Activated naive CD4-positive, alpha-beta T cell treated with anti-CD3 and anti-CD28 coated beads, Interleukin-2, amount 50 U/mL, for 72 hours (primary cell): ENCODE measurements at places on chromosomes 16 and 17.
A peak's percentile ranks its signal among the peaks of the same experiment; 100 is the strongest.

- DNase-seq, result no peak
Measured at GRCh38 chr16:83552228-83552627, 255.6 kb upstream of the HSBP1 start.

DNA sequence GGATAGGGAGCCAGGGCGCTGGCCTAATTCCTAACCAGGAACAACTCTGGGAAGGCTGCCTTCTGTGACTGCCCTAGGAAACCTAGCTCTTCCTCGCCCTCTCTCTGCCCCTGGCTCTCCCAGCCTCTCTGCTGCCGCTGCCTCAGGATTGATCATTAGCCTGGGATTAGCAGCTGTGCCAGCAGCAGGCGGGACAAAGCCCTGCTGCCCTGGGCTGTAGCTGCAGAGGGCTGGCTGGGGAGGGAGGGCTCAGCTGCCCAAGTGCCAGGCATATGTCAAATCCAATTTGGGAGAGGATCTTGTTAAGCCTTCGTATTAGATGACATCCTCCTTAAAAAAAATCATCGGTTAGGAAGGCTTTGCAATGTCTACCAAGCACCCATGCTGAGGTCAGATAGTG is 144.8 kb upstream of the CCL2 start:
- no peak for DNase-seq

GRCh38 chr16:68506331-68507053 is 32.6 kb upstream of the ZFP90 start:
- no peak for DNase-seq

GRCh38 chr16:81637336-81638235 is 141.5 kb upstream of the PLCG2 start:
- DNase-seq, result no peak

DNA sequence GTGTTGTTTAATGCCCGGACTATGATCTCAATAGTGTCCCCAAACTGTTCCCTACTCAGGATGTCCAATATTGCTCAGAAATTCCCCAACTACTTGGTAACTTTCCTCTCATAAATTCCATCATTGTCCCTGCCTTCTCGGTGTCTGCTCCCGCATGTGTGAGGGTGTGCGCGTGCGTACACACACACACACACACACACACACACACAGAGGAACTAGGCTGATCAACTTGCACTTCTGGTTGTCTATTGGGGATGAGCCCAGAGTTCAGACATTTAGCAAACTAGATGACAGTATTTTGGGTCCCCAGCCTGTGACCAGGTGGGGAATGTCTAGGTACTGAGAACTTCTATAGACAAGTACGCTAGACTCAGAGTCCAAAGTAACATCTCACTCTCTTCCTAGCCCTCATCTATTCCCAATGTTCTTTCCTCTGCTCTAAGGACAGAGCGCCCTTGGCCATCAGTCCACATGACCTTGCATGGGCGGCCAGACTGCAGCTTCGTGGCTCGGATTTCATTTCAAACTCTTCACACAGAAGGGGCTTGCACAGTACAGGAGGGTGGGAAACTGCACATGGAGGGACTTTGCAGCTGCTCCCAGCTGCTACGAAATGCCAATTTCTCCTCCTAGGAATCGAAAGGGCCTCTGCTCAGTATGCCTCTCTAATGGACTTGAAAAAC is 5.3 kb downstream of the HS3ST3A1 start:
- no peak for DNase-seq

DNA sequence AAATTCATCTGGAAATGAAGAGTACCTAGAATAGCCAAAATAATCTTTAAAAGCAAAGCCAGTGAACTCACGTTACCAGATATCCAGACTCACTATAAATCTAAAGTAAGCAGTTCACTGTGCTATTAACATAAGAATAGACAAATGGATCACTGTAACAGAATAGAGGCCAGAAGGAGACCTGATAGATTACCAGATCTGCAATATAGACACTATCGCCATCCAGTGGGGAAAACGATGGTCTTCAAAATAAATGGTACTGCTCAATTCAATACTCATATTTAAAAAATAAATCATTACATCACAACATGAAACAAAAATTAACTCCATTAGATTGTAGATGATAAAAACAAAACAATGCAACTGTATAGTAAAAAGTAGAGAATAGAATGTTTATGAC is 158.6 kb upstream of the CDH8 start:
- DNase-seq, result no peak

GRCh38 chr17:29291163-29291752 is 2.7 kb downstream of the NUFIP2 start:
- no peak for DNase-seq

- no peak for DNase-seq
Measured at GRCh38 chr16:74892574-74893461, 92.1 kb downstream of the WDR59 start.

GRCh38 chr16:21940570-21940969 is 12.6 kb upstream of the UQCRC2 start:
- DNase-seq, result no peak

DNA sequence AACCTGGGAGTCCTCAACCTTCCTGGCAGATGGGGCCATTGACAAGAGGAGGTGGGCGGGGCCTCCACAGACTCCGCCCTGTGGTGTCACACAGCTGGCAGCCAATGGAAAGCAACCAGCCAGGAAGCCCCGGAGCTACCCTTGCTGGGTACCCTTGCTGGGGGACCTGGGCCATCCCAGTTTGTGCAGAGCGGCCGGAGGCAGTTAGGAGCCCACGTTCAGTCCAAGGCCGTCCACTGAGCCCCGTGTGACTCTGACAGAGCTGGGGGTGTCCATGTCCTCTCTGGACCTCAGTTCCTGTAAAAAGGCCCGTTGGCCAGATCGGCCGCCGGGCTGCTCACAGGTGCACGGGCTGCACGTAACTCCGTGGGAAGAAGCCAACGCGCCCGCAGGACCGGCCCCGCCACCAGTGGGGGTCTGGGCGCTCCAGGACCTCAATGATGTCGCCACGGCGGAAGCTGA is 17.1 kb upstream of the FAM83G start:
- peak; percentile 56 for DNase-seq

GRCh38 chr17:7027335-7027734 is 4.5 kb downstream of the BCL6B start:
- DNase-seq, result no peak

GRCh38 chr16:84888450-84888849 is 68.7 kb downstream of the CRISPLD2 start:
- DNase-seq, result no peak

DNA sequence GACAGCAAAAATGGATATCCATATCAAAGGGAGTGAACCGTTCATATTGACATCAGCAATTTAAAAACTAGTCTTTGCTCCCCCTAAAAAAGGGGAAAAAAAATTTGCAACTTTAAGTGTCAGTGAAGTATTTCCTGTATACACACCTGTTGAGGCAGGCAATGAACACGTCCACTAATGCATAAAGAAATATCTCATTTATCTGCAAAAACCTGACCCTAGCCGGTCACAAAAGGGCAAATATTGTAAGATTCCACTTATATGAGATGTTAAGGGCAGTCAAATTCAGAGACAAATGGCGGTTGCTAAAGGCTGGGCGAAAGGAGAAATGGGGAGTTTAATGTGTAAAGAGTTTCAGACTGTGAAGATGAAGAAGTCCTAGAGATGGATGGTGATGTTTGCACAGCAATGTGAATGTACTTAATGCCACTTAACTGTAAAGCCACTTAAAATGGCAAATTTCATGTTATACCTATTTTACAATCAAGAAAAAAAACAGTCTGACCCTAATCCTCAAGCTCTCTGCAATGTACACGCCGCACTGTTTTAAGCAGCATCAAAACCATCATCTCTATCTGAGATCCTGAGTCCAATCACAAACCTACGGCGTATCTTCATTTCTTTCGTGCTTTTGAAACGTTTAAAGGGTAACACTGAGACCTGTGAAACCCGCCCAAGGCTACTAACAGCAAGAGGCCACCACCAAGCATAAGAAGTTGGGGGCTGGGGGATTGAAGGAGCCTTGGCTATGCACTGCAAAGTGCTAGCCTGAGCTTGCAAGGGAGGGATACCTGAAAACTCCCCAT is 1.1 kb downstream of the PARN start:
- no peak for DNase-seq

DNA sequence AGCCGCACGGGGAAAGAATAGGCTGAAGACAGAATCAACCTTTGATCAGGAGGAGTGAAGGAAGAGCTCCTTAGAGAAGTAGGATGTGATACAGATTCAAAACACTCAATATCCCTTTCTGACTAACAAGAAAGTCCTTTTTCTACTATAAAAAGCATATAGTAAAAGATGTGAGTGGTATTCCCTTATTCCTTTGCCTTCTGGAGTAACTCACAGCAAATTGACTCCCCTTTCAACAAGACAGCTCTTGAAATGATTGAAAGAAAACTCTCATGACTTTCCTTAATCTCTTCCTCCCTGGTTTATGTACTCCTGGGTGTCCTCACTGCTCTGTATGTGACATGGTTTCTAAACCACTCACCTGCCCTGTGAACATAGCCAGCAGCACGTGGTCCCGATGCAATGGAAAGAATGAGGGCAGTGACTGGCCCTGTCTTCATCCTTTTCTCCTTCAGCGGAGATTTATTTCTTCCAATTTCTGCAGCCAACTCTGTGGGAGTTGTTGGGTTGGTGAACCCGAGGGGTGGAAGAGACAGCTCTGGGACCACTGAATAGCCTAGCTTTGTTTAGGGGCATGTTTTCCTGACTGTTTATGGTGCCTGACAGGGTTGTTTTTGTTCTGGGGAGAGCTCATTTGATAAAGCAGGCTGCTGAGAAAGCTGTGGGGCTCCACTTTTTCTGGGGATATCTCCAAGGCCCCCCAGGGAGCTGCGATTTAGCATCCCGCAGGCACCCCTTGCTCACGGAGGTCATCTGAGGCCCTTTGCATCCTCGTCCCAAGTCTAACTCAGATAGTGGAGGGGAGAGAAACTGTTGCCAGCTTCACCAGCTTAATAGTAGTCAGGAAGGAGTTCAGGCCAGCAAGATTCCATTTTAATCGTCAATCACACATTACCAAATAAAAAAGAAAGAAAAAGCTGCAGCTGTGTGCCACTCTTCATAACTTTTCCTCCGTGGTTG is 46.7 kb downstream of the MAP2K6 start:
- no peak for DNase-seq

- DNase-seq, result no peak
Measured at GRCh38 chr16:14101415-14101814, 30.3 kb downstream of the MRTFB start.

GRCh38 chr17:40818733-40819527 is 3.5 kb downstream of the KRT10 start:
- peak; percentile 88 for DNase-seq

DNA sequence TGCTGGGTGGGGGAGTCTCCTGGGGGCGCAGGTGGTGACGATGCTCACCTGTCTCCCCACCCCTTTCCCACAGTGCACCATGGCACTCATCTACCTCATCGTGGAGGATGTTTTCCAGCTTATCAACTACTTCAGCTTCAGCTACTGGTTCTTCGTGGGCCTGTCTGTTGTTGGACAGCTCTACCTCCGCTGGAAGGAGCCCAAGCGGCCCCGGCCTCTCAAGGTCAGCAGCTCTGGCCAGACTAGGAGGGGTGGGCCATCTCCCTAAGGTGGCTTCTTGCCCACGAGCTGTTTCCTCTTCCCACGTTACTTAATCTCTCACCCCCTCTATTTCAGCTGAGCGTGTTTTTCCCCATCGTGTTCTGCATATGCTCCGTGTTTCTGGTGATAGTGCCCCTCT is 14.5 kb downstream of the SLC7A6OS start:
- no peak for DNase-seq

- no peak for DNase-seq
Measured at GRCh38 chr17:78010759-78011158, 52.3 kb downstream of the TNRC6C start.
